ENCODE measurements at places on chromosomes 3 and 15. TPM values are rescaled to one million over a fixed set of nuclear protein-coding genes. Genes with fewer than 3 reads are reported as not detected.
A peak's percentile ranks its signal among the peaks of the same experiment; 100 is the strongest.

GRCh38 chr15:81385721-81386076, 11.7 kb upstream of the TMC3 start:
- no peak for DNase-seq

DNA sequence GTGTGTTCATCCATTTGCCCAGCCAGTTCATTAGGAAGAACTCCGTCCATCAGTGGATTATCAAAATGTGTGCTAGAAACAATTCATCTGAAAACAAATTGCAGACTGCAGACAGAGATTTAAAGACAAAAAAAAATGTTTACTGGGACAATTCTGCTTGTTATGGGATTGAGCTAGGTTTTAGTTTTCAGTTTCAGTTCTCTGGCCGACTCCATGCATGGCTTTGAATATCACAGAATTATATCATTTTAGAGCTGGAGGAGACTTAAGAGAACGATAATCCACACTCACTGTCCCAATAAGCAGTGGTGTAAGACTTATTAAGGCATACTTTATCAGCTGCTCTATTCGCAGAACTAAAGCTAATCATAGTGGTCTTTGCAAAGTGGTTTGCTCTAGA, 51.1 kb downstream of the TFG start:
- DNase-seq, result no peak

GRCh38 chr3:174620138-174620537, 239.0 kb upstream of the NAALADL2 start:
- DNase-seq, result peak; percentile 54

CERS3 gene
- not detected for total RNA-seq

GRCh38 chr15:94383706-94384105, 152.3 kb downstream of the MCTP2 start:
- no peak for DNase-seq

DNA sequence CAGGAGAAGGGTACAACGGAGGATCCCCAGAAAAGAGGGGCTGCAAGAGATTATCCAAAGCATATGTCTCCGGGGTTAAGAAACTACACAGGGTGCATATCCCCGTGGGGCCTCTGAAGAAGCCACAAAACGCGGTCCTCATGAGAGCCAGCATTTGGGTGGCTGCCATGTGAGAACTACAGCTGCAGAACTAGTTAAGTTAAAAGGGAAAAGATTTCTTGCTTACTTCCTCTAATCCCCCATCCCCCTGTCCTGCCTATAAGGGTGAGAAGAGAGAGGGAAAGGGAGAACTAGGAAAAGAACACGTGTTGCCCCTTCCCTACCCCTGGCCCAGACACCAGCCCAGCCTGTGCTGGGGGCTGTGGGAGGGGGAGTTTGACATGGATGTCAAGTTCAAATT, 70.4 kb upstream of the PCSK6 start:
- no peak for DNase-seq

DNA sequence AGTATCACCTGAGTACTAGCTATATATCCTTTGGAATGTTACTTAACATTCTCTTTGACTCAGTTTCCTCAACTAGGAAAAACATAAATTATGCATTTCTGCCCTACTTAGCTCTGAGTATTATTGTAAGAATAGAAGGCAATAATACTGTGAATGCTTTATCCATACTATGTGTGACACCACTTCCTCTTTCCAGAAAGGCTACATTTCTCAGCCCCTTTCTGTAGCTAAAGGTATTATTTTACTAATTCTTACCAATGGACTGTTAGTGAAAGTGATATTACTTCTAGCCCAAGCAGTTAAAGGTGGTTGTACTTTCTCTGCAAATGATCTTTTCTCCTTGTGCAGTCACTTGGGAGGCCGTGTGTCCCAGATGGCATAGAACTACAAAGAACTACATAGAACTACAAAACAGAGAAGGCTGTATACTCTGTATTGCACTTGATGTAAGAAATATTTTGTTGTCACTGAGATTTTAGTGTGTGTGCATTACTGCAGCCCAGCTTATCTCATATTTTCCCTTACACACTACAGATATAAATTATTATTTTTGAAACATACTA, 35.1 kb downstream of the MYH15 start:
- no peak for DNase-seq

STRA6 gene
- not detected for total RNA-seq

GRCh38 chr3:71156062-71156665, 427.4 kb downstream of the FOXP1 start:
- no peak for DNase-seq

GRCh38 chr3:145144361-145144760, 1016.6 kb downstream of the PLOD2 start:
- no peak for DNase-seq

GRCh38 chr3:13580256-13581023, 31.5 kb downstream of the FBLN2 start:
- no peak for DNase-seq

PLA2G4E gene
- not detected for total RNA-seq

CHRNA7 gene
- total RNA-seq, result 10.0 TPM

DNA sequence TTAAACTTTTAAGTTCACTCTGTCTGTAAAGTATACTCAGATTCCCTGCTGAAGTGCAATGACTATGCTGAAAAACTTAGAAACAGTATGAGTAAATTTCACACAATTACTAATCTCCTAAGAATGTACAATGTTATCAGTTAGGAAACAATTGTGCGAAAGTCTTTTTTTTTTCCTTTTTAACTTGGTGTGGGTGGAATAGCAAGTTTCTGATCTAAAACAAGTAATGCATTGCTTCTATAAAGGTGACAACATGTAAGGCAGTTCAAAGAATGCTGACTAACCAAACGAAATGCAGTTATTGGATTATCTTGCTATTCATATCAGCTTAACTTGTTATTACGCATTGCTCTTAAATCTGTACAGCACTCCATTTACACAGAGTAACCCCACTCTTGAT, 19.3 kb upstream of the SLC12A8 start:
- DNase-seq, result no peak

DNA sequence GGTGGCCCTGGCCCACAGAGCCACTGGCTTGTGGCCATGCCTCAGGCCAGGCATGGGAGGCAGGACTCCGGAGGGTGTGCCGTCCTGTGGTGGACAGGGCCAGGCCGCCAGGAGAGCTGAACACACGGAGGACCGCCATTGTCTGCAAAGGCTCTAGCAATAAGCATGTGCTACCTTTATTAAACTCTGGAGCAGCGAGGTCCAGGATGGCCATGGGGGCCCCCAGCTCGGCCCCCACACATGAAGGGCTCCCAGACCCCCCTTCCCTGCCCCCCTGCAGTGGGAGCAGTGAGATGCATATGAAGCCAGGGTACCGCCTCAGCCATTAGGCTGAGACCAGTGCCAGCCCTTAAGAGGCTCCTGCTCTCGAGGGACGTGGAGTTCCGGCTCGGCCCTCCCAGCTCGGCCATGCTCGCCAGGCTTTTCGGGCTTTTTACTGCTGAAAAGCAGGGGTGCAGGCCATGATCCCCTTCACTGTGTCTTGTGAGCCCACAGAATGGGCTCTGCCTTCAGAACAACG, 2.7 kb downstream of the AMIGO3 start:
- DNase-seq, result no peak

HHLA2 gene
- not detected for total RNA-seq

HRG gene
- not detected for total RNA-seq

GRCh38 chr3:133135306-133135705, 97.1 kb downstream of the TMEM108 start:
- no peak for DNase-seq

GRCh38 chr3:15015456-15015855, 49.7 kb downstream of the MRPS25 start:
- DNase-seq, result no peak

MCTP2 gene
- total RNA-seq, result 18.3 TPM

- DNase-seq, result no peak
Measured at GRCh38 chr3:183401678-183402077, 26.7 kb downstream of the MCF2L2 start.

- DNase-seq, result peak; percentile 37
Measured at GRCh38 chr3:127304121-127304744, 16.4 kb upstream of the PRR20G start.

TM4SF18 gene
- 72.6 TPM for total RNA-seq

GRCh38 chr3:35439663-35440062, 199.7 kb upstream of the ARPP21 start:
- DNase-seq, result no peak

DNA sequence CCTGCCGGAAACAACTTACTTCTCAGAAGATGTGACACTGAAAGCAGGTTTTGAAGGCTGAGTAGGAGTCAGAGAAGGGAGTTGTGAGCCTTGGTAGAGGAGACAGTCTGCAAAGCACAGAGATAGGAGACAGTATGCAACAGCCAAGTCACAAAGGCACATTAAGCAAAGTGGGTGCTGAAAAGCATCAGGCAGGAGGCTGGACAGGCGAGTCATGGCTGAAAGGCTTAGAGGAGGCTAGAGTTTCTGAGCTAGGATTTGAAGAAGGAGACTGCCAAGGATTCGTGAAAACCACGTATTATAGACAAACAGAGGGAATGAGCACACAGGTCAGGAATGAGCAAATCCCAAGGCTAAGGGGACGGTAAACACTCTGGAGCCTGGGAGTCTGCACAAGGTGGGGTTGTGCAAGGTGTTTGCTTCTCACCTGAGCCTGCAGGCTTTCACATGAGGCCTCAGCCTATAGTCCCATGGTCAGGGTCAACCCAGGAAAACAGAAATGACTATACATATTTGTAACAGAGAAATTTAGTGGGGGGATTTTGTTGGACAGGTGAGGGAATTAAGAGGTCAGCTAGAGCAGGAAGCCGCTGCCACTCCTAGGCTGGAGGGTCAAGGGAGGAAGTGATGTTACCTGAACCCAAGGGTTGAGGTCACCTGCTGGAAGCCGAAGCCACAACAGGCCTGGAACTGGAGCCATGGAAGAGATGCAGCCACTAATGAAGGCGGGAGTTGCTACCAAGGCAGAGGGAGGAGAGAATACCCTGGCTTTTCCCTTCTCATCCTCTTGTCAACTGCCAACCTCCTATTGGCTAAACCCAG, 23.1 kb upstream of the TRIM71 start:
- DNase-seq, result no peak

GRCh38 chr3:196498297-196498696, 5.3 kb downstream of the RNF168 start:
- no peak for DNase-seq

- DNase-seq, result no peak
Measured at GRCh38 chr3:39453134-39453533, 14.3 kb upstream of the MOBP start.

- DNase-seq, result no peak
Measured at GRCh38 chr15:100252779-100253417, 88.9 kb downstream of the ADAMTS17 start.

DNA sequence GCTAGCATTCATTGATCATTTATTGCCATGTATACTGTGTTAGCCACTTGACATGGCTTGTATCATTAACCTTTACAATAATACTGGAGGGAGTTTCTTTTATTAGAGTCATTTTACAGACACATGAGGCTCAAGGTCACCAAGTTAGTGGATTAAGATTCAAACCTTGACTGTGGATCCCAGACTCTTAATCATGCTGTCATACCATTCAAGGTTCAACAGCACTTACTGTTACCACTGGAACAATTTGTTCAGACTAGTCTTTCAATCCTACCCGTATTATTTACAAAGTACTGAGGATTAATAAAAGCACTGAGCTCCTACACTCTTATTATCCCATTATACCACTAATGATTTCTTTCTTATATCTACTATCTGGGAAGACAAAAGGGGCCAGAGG, 1.2 kb downstream of the COX17 start:
- DNase-seq, result no peak

GRCh38 chr3:20225769-20226168, 39.8 kb upstream of the SGO1 start:
- peak; percentile 76 for DNase-seq

- DNase-seq, result peak; percentile 88
Measured at GRCh38 chr3:39990532-39990931, 181.1 kb downstream of the MYRIP start.

GRCh38 chr3:47443611-47443995, 32.1 kb downstream of the SCAP start:
- DNase-seq, result no peak

OXTR gene
- total RNA-seq, result 0.61 TPM

DNA sequence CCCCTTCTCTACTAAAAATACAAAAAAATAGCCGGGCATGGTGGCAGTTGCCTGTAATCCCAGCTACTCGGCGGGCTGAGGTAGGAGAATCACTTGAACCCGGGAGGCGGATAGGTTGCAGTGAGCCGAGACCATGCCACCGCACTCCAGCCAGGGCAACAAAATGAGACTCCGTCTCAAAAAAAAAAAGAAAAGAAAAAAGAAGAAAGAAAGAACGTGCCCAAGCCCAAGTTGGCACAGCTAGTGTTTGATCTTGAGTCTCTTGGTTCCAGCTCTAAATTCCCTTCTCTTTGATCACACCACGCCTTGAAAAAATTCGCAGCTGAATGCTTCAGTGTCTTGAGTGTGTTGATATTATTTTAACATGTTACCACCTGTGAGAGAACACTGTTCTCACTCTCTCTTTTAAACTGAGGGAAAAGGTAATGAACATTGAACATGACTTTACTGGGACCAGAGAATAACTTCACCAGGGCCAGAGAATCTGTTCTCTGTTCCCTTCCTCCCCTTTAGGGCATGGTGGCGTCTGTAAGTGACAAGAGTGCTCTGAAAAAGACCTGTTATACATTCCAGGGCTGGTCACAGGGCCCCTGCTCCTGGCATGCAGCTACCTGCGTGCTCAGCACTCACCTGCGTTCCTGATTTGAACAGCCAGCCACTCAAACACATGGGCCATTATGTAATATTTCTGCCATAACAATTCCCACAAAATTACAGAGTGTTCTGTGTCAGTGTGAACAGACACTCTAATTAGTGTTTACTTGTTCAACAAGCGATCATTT, 19.0 kb downstream of the SLCO3A1 start:
- DNase-seq, result no peak

TRIM42 gene
- total RNA-seq, result not detected

KNG1 gene
- total RNA-seq, result not detected

GRCh38 chr15:71225851-71226250, 110.6 kb downstream of the THSD4 start:
- no peak for DNase-seq

APOD gene
- total RNA-seq, result 90.8 TPM

NCKIPSD gene
- 16.6 TPM for total RNA-seq

GRCh38 chr3:40901796-40902195, 297.5 kb upstream of the CTNNB1 start:
- DNase-seq, result no peak

DNA sequence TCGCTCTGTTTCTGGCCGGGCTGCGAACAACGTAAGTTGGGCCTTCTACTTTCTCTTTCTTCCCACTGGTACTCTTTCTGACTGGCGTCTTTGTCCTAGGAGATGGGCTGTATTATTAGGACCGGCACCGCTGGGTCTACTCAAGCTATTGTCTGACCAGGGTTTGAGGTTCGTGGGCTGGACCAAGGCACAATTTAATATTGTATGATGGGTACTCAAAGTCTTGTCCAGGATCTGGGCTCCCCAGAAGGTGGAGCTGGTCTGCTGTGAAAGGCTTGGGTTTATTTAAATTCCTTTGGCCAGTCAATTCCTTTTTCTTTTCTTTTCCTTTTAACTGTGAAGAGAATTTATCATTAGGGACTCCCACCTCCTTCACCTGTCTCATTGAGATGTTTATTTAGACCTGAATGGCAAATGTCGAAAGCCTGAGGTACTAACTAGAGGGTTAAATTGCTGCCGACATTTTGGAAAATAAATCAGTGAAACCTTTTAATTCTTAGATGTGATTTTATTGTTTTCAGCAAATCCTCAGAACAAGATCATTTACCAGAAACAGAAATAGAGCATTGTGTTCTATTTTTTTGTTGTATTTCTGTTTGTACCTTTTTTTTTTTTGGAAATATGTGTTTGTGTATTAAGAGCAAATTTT, 410 bp downstream of the LRRC49 start:
- peak; percentile 53 for DNase-seq

WDR93 gene
- not detected for total RNA-seq

Data from SK-MEL-5 (cell line).